Endothelial cell (in vitro differentiated cells): ENCODE measurements at places on chromosomes 3 and 15. TPM values are rescaled to one million over a fixed set of nuclear protein-coding genes. Genes with fewer than 3 reads are reported as not detected.
A peak's percentile ranks its signal among the peaks of the same experiment; 100 is the strongest.

CIDEC gene
- total RNA-seq = not detected

GPR87 gene
- 2.0 TPM for total RNA-seq

ARL14 gene
- total RNA-seq = not detected

TIPIN gene
- total RNA-seq = 17.7 TPM

NGLY1 gene
- 22.8 TPM for total RNA-seq

- peaks cover 2% of the 10 kb centered on the region for H3K4me1 ChIP-seq
- no peak overlapping the region for H3K27ac ChIP-seq
- no peaks in the 10 kb centered on the region for H3K27me3 ChIP-seq
- DNase-seq = no peak
- H3K36me3 ChIP-seq = peaks cover 3% of the 10 kb centered on the region
These were observed 165.5 kb downstream of the MEX3B start for GRCh38 chr15:81880314-81880713.

- H3K27ac ChIP-seq = no peak overlapping the region
- no peak overlapping the region for H3K4me3 ChIP-seq
- DNase-seq = no peak
- H3K4me1 ChIP-seq = no peaks in the 10 kb centered on the region
These were observed 1075.3 kb upstream of the ALCAM start for GRCh38 chr3:104291437-104291851.

- no peaks in the 10 kb centered on the region for H3K4me1 ChIP-seq
- no peaks in the 10 kb centered on the region for H3K27me3 ChIP-seq
- no peak overlapping the region for H3K27ac ChIP-seq
- no peak for DNase-seq
- no peaks in the 10 kb centered on the region for H3K36me3 ChIP-seq
These were observed 261.0 kb downstream of the MFSD1 start for GRCh38 chr3:159062734-159063410.

- H3K4me3 ChIP-seq = no peak overlapping the region
- no peak overlapping the region for H3K27ac ChIP-seq
- no peaks in the 10 kb centered on the region for H3K4me1 ChIP-seq
- no peaks in the 10 kb centered on the region for H3K27me3 ChIP-seq
- no peaks in the 10 kb centered on the region for H3K36me3 ChIP-seq
These were observed 100.6 kb downstream of the SUCNR1 start for GRCh38 chr3:151974067-151974466.

DNA sequence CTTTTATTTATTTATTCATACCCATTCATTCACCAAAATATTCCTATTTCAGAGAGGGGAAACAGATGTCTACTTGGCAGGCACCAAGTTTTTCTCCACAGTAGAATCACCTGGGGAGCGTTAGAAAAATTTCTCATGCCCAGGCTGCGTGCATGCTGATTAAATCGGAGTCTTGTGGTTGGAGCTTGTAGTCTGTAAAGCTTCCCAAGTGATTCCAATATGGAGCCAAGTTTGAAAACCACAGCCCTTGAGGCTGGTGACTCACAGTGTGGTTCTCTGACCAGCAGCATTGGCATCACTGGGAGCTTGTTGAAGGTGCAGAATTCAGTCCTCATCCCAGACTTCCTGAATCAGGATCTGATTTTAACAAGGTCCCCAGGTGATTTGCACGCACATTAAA lies 49.7 kb downstream of the PDHB start:
- DNase-seq = no peak
- no peak overlapping the region for H3K4me3 ChIP-seq
- peaks cover 6% of the 10 kb centered on the region for H3K27me3 ChIP-seq
- peaks cover 55% of the 10 kb centered on the region for H3K4me1 ChIP-seq
- no peak overlapping the region for H3K27ac ChIP-seq

- H3K27me3 ChIP-seq = peaks cover 2% of the 10 kb centered on the region
- H3K27ac ChIP-seq = no peak overlapping the region
- no peak overlapping the region for H3K4me3 ChIP-seq
- no peak for DNase-seq
- H3K4me1 ChIP-seq = no peaks in the 10 kb centered on the region
These were observed 186.7 kb downstream of the APBA2 start for GRCh38 chr15:29072444-29072843.

DNA sequence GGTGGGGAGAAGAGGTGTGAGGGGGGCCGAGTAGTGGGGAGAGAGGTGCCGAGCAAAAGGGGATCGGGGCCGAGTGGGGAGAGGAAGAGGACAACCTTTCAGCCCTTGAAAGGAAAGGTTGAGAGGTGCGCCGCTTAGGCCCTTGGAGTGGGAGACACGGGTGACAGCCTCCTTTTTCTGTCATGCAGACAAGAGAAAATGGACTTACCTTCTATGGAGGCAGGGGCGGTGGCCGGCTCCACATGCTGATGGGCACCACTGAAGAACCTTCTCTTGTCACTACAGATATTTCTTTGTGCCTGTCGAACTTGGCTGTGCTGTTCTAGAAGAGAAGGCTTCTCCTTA lies 421 bp downstream of the KLHL18 start:
- peak overlapping the region; percentile 100 for H3K27ac ChIP-seq
- no peak for DNase-seq
- peaks cover 19% of the 10 kb centered on the region for H3K27me3 ChIP-seq
- H3K4me3 ChIP-seq = peak overlapping the region; percentile 99
- H3K4me1 ChIP-seq = peaks cover 24% of the 10 kb centered on the region
